ENCODE measurements at places on chromosomes 16 and 17. TPM values are rescaled to one million over a fixed set of nuclear protein-coding genes. Genes with fewer than 3 reads are reported as not detected.

DNA sequence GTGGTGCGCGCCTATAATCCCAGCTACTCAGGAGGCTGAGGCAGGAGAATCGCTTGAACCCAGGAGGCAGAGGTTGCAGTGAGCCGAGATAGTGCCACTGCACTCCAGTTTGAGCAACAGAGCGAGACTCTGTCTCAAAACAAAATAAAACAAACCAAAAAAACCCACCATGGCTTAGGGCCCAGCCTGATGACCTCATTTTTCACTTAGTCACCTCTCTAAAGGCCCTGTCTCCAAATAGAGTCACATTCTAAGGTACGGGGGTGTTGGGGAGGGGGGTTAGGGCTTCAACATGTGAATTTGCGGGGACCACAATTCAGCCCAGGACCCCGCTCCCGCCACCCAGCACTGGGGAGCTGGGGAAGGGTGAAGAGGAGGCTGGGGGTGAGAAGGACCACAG lies 1.4 kb upstream of the STH start:
- no peaks in the 10 kb centered on the region for H3K36me3 ChIP-seq
- H3K27me3 ChIP-seq, result no peaks in the 10 kb centered on the region
- H3K27ac ChIP-seq, result no peak overlapping the region
- peaks cover under 1% of the 10 kb centered on the region for H3K4me1 ChIP-seq

- H3K4me1 ChIP-seq, result peaks cover 8% of the 10 kb centered on the region
- no peaks in the 10 kb centered on the region for H3K36me3 ChIP-seq
- H3K4me3 ChIP-seq, result no peak overlapping the region
- no peak overlapping the region for H3K27ac ChIP-seq
Measured at GRCh38 chr17:41638941-41639340, 14.6 kb upstream of the KRT17 start.

- H3K4me1 ChIP-seq, result peaks cover 12% of the 10 kb centered on the region
- H3K27me3 ChIP-seq, result no peaks in the 10 kb centered on the region
- peaks cover 38% of the 10 kb centered on the region for H3K36me3 ChIP-seq
- DNase-seq, result peak; percentile 71
- H3K4me3 ChIP-seq, result no peak overlapping the region
Measured at GRCh38 chr16:2054543-2055245, 6.9 kb downstream of the TSC2 start.

DNA sequence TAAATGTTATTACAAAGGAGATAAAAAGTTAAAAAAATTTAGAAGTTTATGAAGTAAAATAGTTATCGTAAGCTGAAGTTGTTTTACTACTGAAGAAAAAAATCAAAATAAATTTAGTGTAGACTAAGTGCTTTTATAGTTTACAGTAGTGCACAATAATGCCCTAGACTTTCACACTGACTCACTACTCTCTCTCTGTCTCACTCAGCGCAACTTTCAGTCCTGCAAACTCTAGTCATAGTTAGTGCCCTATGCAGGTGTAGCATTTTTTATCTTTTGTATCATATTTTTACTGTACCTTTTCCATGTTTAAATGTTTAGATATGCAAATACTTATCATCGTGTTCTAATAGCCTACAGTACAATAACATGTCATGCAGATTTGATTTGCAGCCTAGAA lies 17.7 kb upstream of the TOM1L1 start:
- H3K27ac ChIP-seq, result no peak overlapping the region
- H3K4me3 ChIP-seq, result no peak overlapping the region
- H3K4me1 ChIP-seq, result no peaks in the 10 kb centered on the region
- no peaks in the 10 kb centered on the region for H3K36me3 ChIP-seq
- DNase-seq, result no peak

GRCh38 chr17:44170499-44171201 lies at the start of gene ASB16:
Gene ASB16, plus strand, starts transcription at chr17:44170704. Its CDS starts 86 bp downstream, at chr17:44170790.
- peak within 1 kb of the TSS; percentile 39 for H3K27ac ChIP-seq
- H3K4me3 ChIP-seq, result peak within 1 kb of the TSS; percentile 42
- no peaks in the 10 kb centered on the region for H3K36me3 ChIP-seq
- H3K27me3 ChIP-seq, result no peaks in the 10 kb centered on the region
- H3K4me1 ChIP-seq, result no peaks in the 10 kb centered on the region

DNA sequence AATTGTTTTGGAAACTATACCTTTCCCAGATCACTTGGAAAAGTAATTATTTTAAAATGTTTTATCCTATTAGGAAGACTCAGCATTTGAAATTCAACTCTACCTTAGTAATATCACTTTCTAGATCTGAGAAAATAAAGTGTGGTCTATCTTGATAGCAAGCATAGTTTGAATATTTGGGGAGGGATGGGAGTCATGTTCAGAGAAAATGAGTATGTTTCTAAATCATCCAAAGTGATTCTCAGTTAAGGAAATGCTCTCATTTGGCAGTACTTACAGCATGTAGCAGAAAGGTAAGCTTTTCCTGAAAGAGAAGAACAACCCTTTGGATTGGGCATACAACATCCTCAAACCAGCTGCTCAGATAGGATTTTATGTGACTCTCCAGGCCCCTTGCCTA lies 6.9 kb downstream of the C17orf75 start:
- peaks cover 9% of the 10 kb centered on the region for H3K36me3 ChIP-seq
- H3K27me3 ChIP-seq, result no peaks in the 10 kb centered on the region
- no peak for DNase-seq
- H3K27ac ChIP-seq, result no peak overlapping the region
- no peaks in the 10 kb centered on the region for H3K4me1 ChIP-seq

- peak; percentile 27 for DNase-seq
- no peaks in the 10 kb centered on the region for H3K36me3 ChIP-seq
- no peak overlapping the region for H3K27ac ChIP-seq
Measured at GRCh38 chr16:25747160-25747758, 55.5 kb downstream of the HS3ST4 start.

DNA sequence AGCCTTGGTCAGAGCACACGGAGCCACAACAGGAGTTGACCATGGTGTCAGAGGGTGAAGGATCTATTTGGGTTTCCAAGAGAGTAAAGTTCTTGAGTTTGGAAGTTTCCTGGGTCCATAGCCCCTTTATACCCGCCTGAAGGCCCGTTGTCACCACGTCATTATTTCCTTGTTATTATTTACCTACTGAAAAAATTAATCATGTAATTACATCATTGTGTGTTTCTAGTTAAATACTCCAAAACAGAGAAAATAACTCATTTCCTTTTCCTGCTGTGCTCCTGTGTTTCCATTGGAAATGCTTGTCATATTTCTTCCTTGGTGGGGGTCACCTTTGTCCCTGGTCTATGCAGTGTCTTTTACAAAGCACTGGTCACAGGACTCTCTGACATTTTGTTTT lies at the start of gene KRTAP4-8:
TSS of gene KRTAP4-8 (minus strand) at position 101 of the 400 bp plus-strand sequence. CDS start at position 43, 58 bp downstream.
- H3K4me1 ChIP-seq, result no peaks in the 10 kb centered on the region
- no peak within 1 kb of the TSS for H3K4me3 ChIP-seq
- H3K36me3 ChIP-seq, result no peaks in the 10 kb centered on the region
- no peaks in the 10 kb centered on the region for H3K27me3 ChIP-seq
- DNase-seq, result no peak

GRCh38 chr17:81561494-81561885 lies 9.3 kb upstream of the FAAP100 start:
- no peak overlapping the region for H3K4me3 ChIP-seq
- no peak for DNase-seq
- H3K27ac ChIP-seq, result no peak overlapping the region
- H3K4me1 ChIP-seq, result peaks cover 9% of the 10 kb centered on the region
- no peaks in the 10 kb centered on the region for H3K27me3 ChIP-seq

- peaks cover 75% of the 10 kb centered on the region for H3K4me1 ChIP-seq
- no peaks in the 10 kb centered on the region for H3K27me3 ChIP-seq
- H3K4me3 ChIP-seq, result no peak overlapping the region
- peaks cover 8% of the 10 kb centered on the region for H3K36me3 ChIP-seq
- peak overlapping the region; percentile 98 for H3K27ac ChIP-seq
Measured at GRCh38 chr17:21289175-21289901, 4.8 kb downstream of the MAP2K3 start.

DNA sequence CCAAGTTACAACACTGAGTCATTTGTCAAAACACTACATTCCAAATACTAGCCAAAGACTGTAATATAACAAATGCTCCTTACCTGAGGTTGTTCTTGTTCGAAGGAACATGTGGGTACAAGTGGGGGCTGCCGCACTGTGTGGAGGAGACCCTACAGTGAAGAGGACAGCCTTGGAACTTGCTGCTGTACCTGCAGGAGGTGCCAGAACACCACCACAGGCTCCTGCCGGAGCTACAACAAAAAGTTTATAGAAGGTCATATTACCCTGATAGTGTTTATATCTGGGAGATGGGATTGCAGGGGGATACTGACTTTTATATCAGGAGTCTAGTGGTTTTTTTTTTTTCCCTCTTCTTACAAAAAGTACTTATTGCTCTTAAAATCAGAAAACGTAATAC lies 37.8 kb upstream of the ALDH3A1 start:
- H3K27me3 ChIP-seq, result no peaks in the 10 kb centered on the region
- no peaks in the 10 kb centered on the region for H3K4me1 ChIP-seq
- no peak overlapping the region for H3K4me3 ChIP-seq
- no peak overlapping the region for H3K27ac ChIP-seq
- H3K36me3 ChIP-seq, result peaks cover 81% of the 10 kb centered on the region

DNA sequence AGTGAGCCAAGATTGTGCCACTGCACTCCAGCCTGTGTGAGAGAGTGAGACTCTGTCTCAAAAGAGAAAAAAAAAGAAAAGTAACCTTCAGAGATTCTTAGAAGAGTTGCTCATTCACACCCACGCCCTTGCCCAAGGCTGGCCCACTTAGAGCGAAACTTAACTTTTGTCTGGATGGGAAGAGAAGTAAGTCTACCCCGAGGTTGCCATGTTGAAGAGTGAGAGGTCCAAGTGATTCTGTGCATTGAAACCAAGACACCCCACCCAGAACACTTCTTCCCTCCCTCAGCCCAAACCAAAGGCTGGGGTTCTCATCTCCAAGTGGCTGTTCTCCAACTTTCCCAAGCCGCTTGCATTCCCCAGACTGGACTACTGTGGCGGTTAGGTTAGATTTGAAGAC lies 2.4 kb upstream of the CISD3 start:
- DNase-seq, result no peak
- peaks cover 18% of the 10 kb centered on the region for H3K36me3 ChIP-seq
- H3K27me3 ChIP-seq, result no peaks in the 10 kb centered on the region
- peak overlapping the region; percentile 41 for H3K27ac ChIP-seq
- no peak overlapping the region for H3K4me3 ChIP-seq

DNA sequence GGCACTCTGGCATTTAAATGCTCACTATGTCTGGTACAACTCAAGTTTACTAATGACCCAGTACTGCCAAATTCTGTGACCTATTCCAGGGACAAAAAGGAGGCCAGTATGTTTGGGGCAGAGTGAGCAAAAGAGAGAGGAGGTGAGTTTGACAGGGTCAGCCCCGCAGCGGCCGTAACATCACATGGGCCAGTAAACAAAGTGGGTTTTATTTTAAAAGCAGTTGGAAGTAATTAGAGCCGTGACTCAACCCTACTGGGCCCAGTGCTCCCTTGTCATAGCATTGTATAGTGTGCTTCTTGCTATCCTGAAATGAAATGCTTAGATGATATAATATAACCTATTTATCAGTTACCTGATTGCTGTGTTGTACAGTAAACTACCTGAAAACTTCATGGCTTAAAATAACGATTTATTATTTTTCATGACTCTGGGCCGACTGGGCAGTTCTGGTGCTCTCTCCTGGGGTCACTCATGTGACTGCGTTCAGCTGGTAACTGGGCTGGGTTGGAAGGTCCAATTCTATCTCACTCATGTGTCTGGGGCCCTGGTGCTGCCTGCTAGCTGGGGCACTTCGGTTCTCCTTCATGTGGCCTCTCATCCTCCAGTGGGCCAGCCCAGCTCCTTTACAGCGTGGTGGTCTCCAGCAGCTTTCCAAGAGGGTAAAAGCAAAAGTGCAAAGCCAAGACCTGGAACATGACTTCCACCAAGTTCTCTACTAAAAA lies 27.4 kb downstream of the IQCK start:
- H3K27me3 ChIP-seq, result no peaks in the 10 kb centered on the region
- no peak for DNase-seq
- H3K36me3 ChIP-seq, result no peaks in the 10 kb centered on the region

DNA sequence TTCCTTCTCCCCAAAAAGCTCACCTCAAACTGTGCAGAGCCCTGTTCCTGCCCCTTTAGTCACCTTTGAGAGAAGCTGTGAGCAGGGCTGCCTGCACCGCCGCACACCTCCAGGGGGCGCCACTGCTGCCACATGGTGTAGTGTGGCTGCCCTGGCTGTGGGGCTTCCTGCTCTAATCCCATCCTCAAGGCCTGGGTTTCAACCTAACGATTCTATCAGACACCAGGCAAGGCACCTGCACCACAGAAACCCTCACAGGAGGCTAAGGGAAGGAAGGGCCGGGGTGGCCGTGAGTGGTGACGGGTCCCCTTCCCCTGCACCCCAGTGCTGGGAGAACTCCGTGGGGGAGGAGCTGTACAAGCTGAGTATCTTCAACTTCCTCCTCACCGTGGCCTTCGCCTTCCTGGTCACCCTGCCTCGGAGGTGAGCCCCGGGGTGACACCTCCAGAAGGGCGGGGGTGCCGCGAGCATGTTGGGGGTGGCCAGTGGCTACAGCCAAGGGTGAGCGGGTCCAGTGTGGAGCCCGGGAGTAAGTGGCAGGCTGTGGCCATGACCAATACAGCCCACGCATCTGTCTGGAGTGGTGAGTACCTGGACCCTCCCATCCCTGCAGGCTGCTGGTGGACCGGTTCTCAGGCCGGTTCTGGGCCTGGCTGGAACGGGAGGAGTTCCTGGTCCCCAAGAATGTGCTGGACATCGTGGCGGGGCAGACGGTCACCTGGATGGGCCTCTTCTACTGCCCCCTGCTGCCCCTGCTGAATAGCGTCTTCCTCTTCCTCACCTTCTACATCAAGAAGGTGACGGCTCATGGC lies 7.0 kb downstream of the TMC8 start:
- H3K36me3 ChIP-seq, result peaks cover 9% of the 10 kb centered on the region
- peak overlapping the region; percentile 18 for H3K27ac ChIP-seq
- H3K4me3 ChIP-seq, result no peak overlapping the region
- DNase-seq, result no peak
- peaks cover 49% of the 10 kb centered on the region for H3K4me1 ChIP-seq
- no peaks in the 10 kb centered on the region for H3K27me3 ChIP-seq

GRCh38 chr17:64278614-64279013 lies 15.6 kb upstream of the TEX2 start:
- DNase-seq, result peak; percentile 44
- H3K36me3 ChIP-seq, result no peaks in the 10 kb centered on the region
- H3K4me1 ChIP-seq, result peaks cover 5% of the 10 kb centered on the region
- H3K27ac ChIP-seq, result no peak overlapping the region
- no peak overlapping the region for H3K4me3 ChIP-seq

GRCh38 chr17:8300627-8301242 lies 5.5 kb upstream of the SLC25A35 start:
- H3K4me1 ChIP-seq, result no peaks in the 10 kb centered on the region
- H3K27me3 ChIP-seq, result no peaks in the 10 kb centered on the region
- no peaks in the 10 kb centered on the region for H3K36me3 ChIP-seq
- peak; percentile 57 for DNase-seq
- H3K4me3 ChIP-seq, result no peak overlapping the region
- H3K27ac ChIP-seq, result no peak overlapping the region

- H3K27me3 ChIP-seq, result peaks cover 29% of the 10 kb centered on the region
- no peaks in the 10 kb centered on the region for H3K36me3 ChIP-seq
- H3K4me3 ChIP-seq, result no peak overlapping the region
- H3K27ac ChIP-seq, result no peak overlapping the region
- DNase-seq, result no peak
Measured at GRCh38 chr17:63483655-63484575, 7.1 kb downstream of the ACE start.

The CCL7 gene
- total RNA-seq, result not detected

The SPDYE4 gene
- total RNA-seq, result not detected

The LPCAT2 gene
- total RNA-seq, result 10.1 TPM

The BEAN1 gene
- not detected for total RNA-seq

Data from stomach (tissue), 19 donors.